Spinal cord (tissue), 10 donors: ENCODE measurements at places on chromosomes 2 and 18.

DNA sequence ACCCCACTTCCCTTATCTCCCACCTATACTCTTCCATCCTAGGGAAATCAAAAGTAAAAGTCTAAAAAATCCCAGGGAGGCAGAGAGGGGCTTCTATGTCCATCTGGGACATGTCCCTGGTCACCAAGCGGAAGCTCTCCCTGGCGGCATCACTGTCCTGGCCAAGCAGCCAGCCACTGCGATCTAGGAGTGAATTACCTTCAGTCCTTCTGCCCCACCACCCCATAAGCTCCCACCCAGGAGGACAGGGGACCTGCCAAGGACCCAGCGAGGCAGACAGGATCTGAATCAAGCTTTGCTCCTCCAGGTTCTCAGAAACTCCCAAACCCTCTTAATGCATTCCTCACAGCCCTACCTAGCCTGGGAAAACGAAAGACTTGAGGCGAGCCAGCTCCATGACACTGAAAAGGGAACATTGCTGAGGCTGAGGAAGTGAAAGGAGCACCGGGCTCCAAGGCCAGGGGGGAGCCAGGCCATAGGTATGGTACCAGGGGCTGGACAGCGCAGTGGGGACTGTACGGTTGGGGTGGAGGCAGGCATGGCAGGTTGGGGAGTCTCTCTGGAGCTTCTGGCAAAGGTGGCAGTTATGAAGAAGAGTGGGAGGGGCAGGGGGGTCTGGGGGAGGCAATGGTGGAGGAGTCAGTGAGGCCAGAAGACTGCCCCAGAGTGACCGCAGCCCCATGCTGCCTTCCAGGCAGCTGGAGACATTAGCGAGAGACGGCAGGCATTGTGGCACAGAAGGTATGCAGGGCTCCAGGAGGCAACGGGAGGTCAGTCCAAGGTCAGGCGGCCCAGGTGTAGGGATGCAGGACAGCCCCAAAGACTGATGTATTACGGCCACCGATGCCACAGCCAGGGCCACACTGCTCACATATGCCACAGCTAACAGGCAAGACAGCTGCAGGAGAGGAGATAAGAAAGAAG, 2.7 kb upstream of the SLC23A3 start:
- no peak for DNase-seq

GRCh38 chr18:31050635-31051034, 8.1 kb upstream of the DSC3 start:
- DNase-seq = no peak

DNA sequence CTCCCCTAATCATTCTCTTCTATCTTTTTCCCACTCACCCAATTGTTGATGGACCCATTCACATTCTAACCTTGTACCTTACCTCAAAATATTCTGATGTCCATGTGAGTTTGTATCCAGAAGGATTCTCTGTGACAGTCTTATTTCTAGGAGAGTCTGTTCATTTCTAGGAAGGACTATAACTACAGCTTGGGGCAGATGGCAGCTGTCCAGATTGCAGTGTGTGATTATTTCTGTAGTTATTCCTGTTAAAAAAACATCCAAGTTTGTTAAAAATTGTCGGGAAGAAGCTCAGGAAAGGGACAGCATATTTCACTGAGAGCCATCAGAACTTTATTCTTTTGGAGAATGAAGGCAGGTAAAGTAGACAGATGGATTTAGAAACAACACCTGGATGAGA, 142.6 kb downstream of the RAPGEF4 start:
- DNase-seq = no peak

- DNase-seq = no peak
These were observed 48.0 kb upstream of the TGIF1 start for GRCh38 chr18:3401669-3402620.

DNA sequence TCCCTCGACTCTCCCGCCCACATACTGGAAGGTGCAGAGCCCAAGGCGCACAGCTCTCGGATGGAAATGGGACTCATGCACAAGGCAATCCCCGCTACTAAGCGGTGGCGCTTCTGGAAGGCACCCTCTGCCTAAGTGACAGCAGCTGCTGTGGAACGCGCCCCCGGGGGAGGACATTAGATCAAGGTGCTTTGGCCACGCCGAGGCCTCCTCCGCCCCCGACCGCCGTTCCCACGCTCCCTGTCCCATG, 202 bp downstream of the MCEE start:
- no peak for DNase-seq

GRCh38 chr18:76064998-76065397, 430.0 kb downstream of the ZNF516 start:
- DNase-seq = no peak

- no peak for DNase-seq
These were observed 86.5 kb upstream of the ACAA2 start for GRCh38 chr18:49899657-49900330.

GRCh38 chr2:139067072-139067471, 286.9 kb upstream of the NXPH2 start:
- no peak for DNase-seq

DNA sequence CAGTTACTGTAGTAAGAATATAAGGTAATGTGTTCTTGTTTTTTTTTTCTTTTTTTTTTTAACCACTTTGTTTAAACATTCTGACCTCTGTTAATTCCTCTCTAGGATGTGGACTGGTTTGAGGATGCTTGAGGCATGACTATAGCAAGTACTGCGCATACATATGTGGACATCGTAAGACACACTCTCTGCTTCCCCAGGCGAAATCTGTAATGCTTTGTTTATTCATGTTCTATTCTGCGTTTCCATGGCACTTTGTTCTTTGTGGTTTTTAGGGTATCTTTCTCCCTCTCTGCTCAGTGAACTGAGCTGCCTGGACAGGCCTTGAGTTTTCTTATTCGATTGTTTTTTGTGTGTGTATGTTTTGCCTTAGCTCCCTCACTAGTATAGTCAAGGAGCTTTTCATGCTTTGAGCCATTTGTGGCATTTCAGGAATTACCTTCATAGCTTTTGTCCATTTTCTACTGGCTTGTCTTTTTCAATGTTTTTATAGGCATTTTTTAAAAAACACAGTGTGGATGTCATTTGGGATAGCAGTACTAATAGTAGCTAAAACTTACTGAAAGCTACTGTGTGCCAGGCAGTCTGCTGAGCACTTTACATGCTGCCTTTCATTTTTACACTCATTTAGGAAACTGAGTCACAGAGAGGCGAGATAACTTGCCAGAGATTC, 1.9 kb upstream of the SH3BP4 start:
- DNase-seq = no peak

DNA sequence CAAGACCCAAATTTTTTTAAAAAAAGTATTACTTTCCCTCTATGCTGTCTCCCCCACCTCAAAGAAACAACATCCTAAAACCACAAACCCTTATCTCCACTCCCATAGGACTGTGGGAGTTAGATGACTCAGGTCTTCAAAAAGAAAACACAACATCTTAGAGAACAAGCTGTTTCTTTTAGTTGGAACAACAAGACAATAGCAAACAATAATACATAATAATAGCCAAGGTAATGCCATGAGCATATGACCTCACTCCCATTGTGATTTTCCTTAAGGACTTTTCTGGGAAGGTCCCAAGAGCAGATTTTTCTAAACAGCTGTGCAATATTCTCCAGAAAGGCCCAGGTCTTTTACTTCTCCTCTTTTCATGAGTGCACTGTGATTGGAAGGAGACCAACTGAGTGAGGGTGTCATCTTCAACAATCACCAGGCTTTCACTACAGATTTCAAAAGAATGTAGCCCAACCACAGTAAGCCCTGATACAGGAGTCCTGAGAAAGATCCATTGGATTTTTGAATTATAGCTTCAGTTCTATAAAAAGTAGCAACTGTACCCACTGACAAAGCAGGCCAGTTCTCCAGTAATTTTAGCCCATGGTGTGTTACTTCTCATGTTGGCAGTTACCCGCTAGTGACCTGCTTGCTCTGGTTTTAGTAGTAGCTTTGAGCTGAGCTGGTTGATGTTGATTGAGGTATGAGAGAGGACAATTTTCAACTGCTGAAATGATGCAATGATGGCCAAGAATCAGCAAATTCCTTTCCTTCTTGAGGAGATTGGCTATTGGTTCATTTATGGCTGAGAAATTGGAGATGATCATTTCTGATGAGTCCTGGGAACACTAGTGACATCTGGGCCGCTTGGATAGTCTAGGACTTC, 144.5 kb upstream of the TCF4 start:
- DNase-seq = no peak
